CD4-positive, alpha-beta T cell treated with Interleukin-1 beta for 1 hour (primary cell): ENCODE measurements at places on chromosomes 12 and 14.
A peak's percentile ranks its signal among the peaks of the same experiment; 100 is the strongest.

DNA sequence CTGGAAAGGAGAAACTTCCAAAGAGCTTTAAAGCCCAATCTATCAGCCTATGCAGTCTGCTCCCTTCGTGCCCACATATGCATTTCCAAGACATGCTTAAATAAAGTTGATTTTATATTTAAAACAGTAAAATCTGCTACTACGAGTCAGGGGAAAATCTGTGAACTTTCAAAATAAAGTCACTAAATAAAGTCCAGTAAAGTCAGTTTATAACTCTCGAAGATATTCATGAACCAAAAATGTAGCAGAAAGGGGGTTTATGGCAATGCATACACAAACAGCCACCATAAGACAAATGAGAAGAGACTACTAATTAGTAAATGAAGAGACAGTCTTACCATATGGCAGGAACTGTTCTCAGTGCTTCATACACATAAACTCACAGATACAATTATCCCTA is 19.7 kb downstream of the AREL1 start:
- DNase-seq, result no peak

- no peak for DNase-seq
These were observed 8.1 kb downstream of the SPATS2 start for GRCh38 chr12:49375406-49375805.

DNA sequence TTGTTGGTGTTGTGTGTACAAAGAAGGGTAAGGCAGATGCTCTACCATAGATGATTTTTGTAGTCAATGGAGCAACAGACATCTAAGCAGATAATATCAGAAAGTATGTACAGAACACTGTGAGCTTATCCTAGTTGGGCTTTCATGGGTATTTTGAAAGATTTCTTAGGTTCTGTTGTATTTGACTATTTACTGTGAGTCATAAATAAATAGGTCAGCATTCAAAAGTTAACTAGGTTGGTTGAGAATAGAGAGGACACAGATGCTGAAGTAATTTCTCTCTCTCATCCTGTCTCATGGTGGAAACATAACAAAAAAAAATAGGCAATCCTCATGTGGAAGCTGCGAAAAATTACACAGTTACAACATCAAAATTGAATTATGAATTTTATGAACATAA is 413.5 kb downstream of the CCDC91 start:
- DNase-seq, result no peak

- no peak for DNase-seq
These were observed 15.1 kb upstream of the MARK3 start for GRCh38 chr14:103370087-103370486.

DNA sequence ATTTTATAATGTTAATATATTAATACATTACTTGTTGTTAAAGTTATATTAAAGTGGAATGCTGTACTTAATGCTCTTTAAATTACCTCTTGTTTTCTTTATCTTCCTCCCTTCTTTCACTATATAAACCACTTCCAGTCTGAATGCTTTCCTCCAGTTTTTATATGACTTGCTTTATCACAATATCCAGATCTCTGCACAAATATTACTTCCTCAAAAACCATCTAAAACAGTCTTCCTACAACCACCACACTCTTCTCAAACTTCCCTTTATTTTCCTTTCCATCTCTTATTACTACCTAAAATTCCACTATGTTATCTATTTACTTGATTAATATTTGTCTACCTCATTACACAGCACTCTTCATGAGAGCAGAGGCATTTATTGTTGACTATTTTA is 956.6 kb downstream of the LRFN5 start:
- DNase-seq, result no peak

DNA sequence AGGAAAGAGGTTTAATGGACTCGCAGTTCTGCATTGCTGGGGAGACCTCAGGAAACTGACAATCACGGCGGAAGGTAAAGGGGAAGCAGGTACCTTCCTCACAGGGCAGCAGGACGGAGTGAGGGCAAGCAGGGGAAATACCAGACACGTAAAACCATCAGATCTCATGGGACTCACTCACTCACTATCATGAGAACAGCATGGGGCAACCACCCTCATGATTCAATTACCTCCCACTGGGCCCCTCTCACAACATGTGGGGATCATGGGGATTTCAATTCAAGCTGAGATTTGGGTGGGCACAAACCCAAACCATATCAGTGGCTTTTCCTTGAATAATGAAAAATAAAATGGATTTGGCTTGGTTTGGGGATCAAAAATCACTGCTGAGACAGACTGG is 380.5 kb downstream of the VRK1 start:
- DNase-seq, result no peak

DNA sequence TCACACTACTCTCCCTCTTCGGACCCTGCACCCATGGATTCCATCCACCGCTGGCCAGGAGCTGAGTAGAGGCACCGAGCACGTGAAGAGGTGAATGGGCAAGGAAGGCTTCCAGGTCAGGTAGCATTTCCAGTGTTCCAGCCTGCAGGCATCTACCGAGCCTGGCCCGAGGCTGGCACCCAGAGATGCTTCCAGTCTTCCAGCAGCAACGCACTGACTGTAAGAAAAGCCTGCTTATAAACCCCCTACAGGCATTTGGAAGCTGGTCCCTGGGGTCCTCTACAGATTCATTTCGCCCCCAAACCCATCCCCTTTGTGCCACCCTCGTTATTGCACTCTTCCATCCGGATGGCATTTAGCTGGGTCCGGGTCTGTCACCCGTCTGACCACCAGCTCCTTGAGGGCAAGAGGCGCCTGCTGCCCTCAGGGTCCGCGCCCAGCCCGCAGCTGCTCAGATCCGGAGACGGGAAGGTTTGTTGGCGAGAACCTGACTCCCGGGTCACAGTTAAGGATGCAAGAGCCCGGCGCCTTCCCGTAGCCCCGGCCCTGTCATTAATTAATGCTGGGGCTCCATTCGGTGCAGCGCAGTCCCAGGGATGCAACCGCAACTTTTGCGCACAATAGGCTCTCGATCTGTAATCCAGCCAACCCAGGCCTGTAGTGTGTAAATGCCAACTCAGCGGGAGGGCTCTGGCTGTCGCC is 614 bp upstream of the MARK3 start:
- no peak for DNase-seq

GRCh38 chr12:18277196-18277595 is 15.9 kb downstream of the PIK3C2G start:
- DNase-seq, result no peak

DNA sequence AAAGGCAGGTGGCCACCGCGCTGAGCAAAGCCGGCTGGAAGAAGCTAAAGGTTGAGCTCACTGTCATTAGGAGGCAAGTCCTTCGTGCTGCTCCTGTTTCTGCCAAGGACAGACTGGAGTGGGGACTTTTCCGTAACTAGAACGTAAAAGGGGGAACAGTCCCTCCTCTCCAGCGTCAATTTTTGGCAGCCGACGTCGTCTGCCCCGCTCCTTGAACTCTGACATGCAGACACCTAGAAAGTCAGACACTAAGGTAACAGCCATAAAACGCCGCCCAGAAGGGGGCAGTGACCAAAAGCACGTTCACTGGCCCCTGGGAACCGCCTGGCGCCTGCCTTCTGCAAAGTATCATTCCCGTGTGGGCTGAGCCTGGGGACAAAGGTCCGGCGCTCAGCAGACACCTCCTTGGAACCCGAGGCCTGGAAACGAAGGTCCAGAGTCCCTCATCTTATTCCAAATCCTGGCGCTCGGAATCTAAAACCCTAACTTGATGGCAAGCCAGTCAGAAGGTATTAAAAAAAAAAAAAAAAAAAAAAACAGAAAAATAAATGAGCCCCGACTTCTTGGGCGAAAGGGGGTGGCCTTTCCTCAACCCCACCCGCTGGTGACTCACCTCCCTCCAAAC is 1.1 kb upstream of the LRP1 start:
- DNase-seq, result peak; percentile 33

GRCh38 chr12:113435367-113435766 is 13.2 kb downstream of the SDSL start:
- DNase-seq, result no peak

GRCh38 chr12:123119808-123120207 is 31.1 kb downstream of the PITPNM2 start:
- peak; percentile 30 for DNase-seq

- peak; percentile 85 for DNase-seq
These were observed 594 bp downstream of the TAMALIN start for GRCh38 chr12:52007158-52007921.

GRCh38 chr12:20282401-20282800 is 85.9 kb upstream of the PDE3A start:
- DNase-seq, result no peak

DNA sequence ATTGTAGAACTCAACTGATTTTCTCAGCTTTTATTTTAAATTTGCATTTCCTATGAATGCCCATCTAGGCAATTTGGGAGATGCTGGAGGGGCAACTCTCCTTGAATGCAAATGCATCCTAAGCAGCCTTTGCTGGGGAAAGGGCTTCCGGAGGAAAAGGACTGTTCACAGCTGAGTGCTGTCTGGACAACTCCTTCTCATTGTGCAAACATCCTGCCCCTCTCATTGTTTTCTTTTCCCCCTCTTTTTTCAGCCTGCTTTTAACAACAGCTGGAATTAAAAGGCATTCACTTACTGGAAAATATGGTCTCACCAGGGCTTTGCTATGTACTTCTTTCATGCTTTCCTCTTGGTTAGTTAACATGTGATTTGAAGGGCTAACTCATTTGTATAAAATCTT is 397.8 kb downstream of the FUT8 start:
- no peak for DNase-seq

DNA sequence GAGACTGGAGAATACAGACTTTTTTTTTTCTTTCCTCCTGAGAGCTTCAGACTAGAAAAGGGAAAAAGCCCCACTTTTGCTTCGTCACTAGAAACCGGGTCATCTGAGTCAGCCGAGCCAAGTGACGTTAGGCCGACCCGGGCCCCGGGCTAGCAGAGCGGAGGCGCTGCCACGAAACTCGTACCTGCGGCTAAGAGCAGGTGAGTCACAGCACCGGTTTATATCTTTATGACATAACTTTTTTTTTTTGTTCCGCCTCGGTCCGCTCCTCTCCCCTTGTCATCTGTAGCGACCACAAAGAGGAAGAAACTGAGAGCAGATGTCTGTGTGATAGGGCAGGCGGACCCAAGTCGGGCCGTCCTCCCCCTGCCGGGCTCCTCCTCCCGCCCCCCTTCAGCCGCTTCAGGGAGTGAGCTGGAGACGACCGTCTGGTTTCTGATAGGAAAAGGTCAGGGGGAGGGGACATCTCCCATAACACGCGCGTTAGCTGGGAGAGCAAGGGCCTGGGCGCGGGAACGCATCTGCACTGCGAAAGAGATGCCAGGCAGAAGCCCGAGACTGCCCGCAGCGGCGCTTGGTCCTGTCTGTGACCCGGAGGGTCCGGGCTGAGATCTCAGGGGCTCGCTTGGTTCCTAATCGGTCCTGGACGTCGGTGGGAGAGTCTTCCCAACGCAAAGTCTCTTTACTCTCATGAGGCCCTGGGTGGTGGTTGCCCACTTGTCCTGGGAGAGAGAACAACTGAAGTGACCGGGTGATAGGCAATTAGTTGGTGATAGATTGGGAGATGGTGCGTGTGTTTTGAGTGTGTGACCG is 586 bp downstream of the TTC6 start:
- peak; percentile 20 for DNase-seq
